ENCODE measurements at places on chromosomes 2 and 18.

DNA sequence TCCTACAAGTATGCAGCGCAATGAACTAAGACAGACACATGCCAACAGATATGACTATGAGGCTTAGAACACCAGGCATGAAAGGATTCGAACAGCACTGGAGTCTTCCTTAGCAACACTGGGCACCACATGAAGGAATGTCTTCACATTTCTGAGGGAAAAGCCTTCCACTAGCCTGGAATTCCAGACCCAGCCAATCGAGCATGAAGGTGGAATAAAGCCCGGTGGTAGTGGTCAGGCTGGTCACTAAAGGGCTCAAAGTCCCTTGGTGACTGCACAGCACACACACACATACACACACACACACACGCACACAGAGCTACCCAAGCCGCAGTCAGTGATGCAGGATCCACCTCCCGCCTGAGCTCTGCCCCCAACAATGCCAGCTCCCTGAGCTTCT, 19.7 kb upstream of the SFXN5 start:
- DNase-seq, result no peak

GRCh38 chr2:23669413-23670244, 257.3 kb downstream of the ATAD2B start:
- DNase-seq, result no peak

DNA sequence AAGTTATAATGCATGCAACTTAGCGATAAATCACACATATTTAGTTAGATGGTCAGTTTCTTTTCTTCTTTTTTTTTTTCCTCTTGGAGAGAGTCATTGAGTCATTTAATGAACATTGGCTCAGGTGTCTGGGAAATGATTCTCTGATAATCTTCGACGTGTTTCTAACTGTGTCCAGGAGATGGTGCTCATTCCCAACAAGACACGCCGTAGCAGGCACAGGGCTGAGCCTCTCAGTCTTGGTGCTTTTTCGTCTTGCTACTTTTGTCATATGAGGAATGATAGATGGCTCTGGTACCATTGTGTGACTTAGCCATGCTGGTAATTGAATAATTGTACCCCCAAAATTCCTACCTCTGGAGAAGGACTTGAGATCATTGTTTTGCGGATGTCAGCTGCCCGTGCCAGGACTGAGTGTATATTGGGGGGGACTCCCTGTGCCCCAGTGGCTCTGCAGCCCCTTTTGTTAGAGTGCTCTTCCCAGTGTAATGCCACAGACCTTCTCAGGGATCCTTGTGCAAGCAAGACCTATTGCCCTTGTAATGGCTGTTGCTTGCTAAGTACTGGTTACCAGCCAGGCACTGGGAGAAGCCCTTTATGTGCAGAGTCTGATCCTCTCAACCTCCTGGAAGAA, 107.6 kb upstream of the CYRIA start:
- DNase-seq, result no peak

GRCh38 chr2:173934895-173935294, 30.3 kb downstream of the SP3 start:
- no peak for DNase-seq

DNA sequence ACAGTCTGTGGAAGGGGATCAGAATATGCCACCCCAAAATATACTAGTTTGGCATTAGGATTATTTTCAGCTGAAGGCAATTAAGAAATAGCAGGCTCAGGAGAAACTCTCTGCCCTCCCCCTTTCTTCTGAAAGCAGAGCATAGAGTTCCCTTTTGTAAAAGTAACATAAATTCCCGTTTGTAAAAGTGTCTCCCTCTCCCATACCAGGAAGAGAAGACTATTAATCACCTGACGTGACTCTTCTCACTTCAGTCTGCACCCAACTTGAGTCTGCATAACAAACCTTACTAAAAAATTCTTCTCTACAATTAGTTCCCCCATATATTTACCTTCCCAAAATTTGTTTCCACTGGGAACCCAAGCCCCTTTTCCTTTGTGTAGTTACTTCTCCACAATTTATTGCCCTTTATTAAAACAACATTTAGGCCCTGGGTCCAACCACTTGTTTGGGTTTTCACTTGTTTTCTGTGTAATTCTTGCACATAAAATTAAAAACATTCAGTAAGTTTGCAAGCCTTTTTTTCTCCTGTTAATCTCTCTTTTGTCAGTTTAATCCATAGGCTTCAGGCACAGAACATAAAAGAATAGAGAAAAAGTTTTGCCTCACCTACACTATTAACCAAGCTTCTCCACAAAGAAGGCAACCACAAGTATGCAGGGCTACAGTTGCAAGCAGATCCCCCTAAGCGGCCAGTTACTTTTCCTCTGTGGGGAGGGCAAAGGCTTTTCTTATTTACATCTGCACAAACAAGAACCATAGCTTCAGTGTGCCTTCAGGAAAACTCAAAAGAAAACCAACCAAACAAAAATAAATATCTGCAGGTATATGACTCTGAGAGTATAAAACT, 107.6 kb upstream of the MSH2 start:
- DNase-seq, result no peak

- no peak for DNase-seq
Measured at GRCh38 chr2:141029428-141030078, 1101.3 kb downstream of the LRP1B start.

DNA sequence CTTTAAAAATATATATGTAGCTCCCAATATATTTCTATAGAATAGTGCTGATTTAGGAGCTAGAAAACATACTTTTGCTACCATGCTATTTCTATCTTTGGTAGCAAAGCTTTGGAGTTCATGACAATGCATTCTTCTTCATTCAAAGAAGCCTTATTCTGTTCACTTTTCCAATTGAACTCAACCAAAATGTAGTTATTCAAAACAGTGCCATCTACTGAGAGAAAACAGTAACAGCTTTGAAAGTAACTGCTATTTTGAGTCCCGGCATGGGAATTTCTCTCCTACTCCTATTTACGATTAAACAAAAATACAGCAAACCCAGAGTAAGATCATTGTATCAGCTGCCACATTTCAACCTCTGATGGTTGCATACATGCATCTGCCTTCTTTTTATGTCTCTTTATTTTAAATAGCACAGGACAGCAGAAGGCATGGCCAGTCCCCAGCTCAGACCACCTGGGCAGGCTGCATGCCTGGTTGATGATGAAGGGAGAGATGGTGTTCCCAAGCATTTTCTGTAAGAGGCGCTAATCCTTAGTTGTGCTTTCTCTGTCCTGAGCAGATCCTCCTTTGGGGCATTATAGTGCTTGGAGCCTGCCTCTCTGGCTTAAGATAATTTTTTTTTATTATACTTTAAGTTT, 69.7 kb upstream of the SULT1C3 start:
- no peak for DNase-seq

GRCh38 chr2:186605041-186605440, 15.2 kb downstream of the ITGAV start:
- DNase-seq, result no peak

DNA sequence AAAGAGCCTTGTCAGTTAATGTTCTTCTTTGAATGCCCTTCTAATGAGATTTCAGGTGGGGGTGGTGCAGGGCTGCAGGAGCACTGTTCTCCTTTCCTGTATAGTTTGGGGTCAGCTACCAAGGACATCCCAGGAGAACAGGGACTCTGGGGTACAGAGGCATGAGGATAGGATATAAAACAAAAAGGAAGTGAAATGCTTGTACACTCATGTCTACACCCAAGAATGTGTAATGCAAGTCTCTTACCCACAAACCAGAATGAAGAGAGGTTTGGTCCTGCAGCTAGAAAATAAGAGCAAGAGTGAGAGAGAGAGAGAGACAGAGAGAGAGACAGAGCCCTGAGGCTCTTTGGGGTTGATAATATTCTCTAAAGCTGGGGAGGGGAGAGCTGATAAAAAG, 151.8 kb upstream of the KCTD1 start:
- DNase-seq, result no peak

GRCh38 chr2:204737296-204737695, 192.0 kb downstream of the PARD3B start:
- no peak for DNase-seq

DNA sequence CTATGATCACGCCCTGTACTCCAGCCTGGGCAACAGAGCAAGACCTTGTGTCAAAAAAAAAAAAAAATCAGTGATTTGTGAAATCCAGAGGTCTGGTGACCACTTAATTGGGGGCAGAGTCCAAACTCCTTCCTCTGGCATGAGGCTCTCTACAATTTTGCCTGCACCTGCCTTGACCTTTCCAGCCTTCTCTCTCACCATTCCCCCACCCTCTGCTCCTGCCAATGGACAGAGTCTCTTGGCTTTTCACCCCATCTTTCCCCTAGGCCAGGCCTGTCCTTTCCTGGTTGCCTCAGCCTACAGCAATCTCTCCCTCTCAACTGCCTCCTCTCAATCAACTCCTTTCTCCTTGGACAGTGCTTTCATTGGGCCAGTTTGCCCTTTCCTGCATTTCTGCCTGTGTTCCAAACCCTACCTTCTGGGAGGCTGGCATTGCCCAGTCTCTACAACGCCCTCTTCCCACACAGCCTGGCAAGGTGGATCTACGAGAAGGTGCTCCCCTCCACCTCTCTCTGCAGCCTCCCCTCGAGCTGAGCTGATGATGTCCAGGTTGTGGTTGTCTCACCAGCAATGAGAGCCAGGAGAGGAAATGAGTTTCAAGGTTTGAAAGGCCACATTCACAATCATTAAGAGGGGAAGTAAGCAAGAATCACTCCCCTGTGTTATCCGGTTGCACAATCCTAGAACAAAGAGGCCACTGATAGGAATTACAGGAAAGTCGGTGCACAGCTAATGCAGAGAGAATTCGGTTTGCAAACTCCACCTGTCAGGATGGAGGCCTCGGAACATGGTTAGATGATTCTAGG, 39.5 kb upstream of the NPAS2 start:
- no peak for DNase-seq

DNA sequence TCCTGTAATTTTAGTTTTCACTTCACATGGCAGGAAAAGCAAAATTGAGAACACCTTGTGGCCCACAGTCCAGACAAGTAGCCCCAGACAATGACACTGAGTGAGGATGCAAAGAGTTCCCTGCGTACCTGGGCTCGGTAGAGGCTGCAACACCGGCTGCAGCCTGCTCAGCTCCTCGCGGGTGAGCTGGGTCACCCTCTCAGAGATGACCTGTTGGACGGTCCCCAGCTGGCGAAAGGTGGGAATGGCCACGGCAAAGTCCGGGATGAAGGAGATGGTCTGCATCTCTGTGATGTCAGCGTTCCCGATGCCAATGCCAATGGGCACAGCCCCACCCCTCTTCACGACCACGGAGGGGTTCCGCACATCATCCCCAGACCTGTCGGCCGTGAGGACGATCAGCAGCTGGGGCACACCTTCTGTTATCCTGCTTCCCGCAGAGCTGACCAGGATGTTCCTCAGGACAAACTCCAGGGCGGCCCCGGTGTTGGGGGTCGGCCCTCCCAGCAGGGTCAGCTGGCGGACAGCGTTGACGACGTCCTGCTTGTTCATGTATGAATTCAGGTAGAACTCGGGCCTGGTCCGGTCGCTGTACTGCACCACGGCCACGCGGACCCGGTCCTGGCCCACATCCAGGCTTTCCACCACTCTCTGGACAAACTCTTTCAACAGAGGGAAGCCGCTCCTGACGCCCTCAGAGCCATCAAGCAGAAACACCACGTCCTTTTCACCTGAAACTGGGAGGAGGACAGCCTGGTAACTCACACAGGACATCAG, 39.5 kb downstream of the COL6A3 start:
- DNase-seq, result no peak

DNA sequence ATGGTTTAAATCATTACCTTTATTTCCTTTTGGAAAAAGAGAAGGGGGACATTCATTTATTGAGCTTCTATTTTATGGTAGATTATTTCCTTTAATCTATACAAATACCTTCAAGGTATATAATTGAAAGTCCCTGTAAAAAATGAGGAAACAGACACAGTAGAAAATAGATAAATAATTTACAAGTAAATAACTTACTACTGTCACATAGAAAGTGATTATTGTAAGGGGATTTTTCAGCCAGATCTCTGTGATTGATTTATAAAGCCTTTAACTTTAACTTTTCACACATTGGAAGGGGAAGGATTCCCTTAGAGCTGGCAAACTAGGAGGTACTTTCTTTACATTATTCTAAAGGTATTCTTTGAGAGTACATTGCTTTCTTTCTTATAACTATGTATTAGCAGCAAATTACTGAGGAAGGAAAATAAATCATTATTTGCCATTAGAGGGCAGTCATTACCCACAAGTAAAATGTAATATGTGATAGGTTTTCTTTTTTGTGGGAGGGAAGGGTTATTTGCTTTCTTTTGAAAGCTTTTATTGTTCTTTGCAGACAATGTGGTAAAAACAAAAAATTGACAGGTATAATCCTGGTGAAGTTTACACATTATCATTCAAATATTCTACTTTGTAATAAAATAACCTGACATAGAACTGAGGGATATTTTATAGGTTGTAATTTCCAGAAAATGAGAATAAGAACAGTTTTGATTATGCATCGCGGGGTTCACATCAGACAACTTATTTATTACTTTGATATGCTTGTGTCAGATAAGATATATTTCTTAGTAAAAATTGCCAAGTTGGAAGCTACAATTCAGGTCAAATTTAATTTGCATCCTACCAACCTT, 24.8 kb upstream of the RPE start:
- DNase-seq, result no peak

GRCh38 chr2:219919506-219919905, 292.1 kb downstream of the SLC4A3 start:
- no peak for DNase-seq

- DNase-seq, result no peak
Measured at GRCh38 chr2:169039702-169040101, 8.6 kb upstream of the ABCB11 start.

- no peak for DNase-seq
Measured at GRCh38 chr2:213185147-213185822, 33.9 kb upstream of the IKZF2 start.

GRCh38 chr2:44456946-44457345, 95.2 kb downstream of the CAMKMT start:
- DNase-seq, result no peak

- DNase-seq, result peak; percentile 91
Measured at GRCh38 chr18:44680273-44681075, at the start of gene SETBP1. Gene SETBP1 (plus strand): TSS chr18:44680888. CDS start chr18:44701347, 20,459 bp downstream.

GRCh38 chr2:95552911-95553310, 38.9 kb upstream of the TRIM43 start:
- no peak for DNase-seq

- DNase-seq, result no peak
Measured at GRCh38 chr2:24691806-24692205, 101.4 kb downstream of the PTRHD1 start.

DNA sequence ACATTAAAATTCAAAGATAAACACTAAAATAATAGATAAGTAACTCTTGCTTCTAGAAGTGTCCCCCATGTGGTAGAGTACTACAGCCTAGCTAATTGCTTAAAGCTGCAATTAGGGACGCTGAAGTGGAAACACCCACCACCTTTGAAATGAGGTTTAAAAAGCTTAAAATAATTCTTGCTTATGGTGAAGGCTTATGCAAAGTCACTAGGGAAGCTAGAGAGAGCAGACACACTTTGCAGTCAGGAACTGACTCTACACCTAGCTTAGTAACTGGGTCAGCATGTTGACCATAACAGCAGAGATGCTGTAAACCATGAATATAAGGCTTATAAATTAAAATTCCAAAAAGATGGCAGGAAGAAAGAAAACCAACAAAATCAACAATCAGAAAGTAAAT, 65.4 kb upstream of the DSG1 start:
- DNase-seq, result no peak

- DNase-seq, result no peak
Measured at GRCh38 chr2:166892397-166892796, 4.1 kb downstream of the XIRP2 start.

Data from spleen (tissue), 13 donors.